NCI-H1092 treated with DMSO at 0.1 percent for 48 hours (cell line): ENCODE measurements at places on chromosomes 11 and 22.

DNA sequence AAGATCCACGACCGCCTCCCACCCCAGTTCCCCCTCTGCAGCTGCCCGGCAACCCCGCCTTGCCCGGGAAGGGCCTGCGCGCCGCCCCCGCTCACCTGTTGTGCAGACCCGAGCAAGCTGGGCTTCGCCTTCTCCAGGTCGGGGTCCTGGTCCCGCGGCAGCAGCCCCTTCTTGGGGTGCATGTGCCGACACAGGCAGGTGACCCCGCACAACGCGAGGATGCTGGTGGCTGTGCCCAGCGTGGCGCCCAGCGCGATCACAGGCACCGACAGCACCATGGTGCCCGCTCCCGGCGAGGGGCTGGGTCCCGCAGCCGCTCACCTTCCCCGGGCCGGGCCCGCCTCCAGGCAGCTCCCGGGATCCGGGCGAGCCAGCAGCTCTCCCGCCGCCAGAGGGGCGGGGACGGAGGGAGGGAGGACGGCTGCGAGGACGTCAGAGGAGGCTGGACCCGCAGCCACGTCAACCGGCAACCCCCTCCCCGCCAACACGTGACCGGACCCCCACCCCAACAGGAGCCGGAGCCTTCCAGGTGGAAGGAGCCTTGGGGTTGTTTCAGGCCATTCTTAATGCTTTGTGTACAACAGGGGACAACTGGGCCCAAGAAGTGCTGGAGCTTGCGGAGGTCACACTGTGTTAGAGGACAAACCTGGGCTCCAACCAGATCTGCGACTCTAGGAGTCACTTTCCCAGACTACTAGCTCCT is at the start of gene SYT13:
Gene SYT13 (minus strand): TSS at position 412 of the 703 bp plus-strand sequence. CDS start 134 bp downstream, at position 278.
- peak; percentile 79 for DNase-seq

GRCh38 chr11:72758690-72759389 is 6.6 kb upstream of the ARAP1 start:
- peak; percentile 83 for DNase-seq

DNA sequence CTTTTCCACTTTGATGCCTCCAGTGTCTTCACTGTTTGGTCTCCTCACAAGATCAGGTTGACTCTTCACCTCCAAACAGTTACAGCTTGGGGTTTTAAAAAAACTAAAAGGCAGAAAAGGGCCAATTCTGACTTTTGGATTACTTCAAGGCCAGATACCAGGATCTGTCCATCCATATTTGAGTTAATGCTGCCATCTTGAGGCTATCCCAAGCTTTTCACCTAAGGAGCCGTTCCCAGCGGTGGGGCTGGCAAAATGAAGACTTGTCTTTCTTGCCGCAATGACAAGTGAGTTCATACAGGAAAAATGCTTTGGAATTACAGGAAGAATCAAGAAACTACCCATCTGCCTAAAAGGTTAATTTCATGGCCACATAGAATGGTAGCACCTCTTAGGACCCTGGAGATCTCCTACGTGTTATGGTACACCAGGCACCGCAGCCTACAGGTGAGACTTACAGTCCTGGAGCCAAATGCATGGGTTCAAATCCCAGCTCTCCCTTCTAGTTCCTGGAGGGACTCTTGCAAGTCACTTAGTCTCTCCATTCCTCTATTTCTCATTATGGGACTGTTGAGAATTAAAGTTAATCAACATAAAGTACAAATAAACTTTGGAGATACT is 6.0 kb upstream of the OR5B21 start:
- peak; percentile 15 for DNase-seq

GRCh38 chr11:17507773-17508172 is 31.1 kb upstream of the ABCC8 start:
- DNase-seq = no peak

GRCh38 chr11:116333001-116333535 is 439.7 kb downstream of the BUD13 start:
- DNase-seq = no peak

DNA sequence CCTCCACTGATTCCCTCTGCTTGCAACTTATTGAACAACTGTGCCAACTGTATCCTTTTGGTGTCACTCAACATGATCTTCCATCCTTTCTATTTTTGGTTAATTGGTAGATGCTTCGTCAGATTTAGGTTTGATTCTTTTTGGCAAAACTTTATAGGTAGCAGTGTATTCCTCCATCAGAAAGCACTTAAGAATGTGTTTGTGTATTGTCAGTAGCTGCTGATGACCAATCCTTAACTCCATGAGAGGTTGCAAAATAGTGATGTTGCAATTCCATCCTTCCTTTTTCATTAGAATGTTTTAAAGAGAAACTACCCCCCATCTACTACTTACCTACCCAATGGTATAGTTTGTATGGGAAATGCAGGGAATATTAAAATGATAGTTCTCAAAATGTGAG is 22.1 kb downstream of the FAM76B start:
- no peak for DNase-seq

GRCh38 chr11:21963013-21963412 is 229.9 kb upstream of the ANO5 start:
- DNase-seq = no peak
